ENCODE measurements at places on chromosomes 5 and 9. TPM values are rescaled to one million over a fixed set of nuclear protein-coding genes. Genes with fewer than 3 reads are reported as not detected.

Gene TRIM36
- polyA plus RNA-seq = 0.56 TPM

Gene PFN3
- not detected for polyA plus RNA-seq

Gene MSX2
- polyA plus RNA-seq = 0.14 TPM

Gene WDR31
- 1.5 TPM for polyA plus RNA-seq
